Fibroblast of skin of back (primary cell): ENCODE measurements at places on chromosomes 11 and 22.

DNA sequence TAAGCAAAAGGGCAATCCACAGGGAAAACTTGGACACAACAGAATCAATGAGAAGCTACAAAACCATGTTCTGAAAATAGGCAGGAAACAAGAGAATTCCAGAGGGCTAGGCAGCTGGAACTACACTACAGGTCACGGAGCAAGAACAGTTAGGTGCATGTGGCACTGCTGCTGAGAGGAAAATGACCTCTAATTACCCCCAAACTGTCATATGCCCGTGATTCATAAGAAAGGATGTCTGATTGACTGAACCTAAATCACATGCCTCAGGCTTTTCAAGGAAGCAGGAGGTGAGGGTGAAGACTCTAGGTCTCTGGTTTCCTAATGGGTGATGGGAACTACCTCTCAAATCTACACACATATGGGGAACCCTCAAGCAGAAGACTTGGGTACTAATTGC lies 17.9 kb upstream of the RRAS2 start:
- DNase-seq = no peak

DNA sequence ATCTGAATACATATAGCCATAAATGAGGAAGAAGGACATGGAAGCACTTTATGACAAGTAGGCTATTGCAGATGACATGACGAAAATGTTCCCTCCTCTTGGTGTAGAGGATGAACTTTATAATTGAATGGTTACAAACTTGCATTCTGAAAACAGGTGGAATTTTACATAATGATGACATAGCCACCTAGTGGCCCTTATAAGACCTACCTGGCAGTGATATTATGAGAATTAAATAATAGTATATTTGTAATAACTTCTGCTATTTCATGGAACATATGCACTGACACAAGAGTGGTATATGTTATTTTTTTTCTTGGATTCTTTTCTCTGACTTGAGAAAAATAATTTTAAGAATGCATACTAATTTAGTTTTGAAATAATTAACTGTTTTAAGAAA lies 22.9 kb downstream of the TRIM22 start:
- no peak for DNase-seq

- DNase-seq = no peak
Measured at GRCh38 chr22:25666308-25666707, 75.7 kb upstream of the MYO18B start.

DNA sequence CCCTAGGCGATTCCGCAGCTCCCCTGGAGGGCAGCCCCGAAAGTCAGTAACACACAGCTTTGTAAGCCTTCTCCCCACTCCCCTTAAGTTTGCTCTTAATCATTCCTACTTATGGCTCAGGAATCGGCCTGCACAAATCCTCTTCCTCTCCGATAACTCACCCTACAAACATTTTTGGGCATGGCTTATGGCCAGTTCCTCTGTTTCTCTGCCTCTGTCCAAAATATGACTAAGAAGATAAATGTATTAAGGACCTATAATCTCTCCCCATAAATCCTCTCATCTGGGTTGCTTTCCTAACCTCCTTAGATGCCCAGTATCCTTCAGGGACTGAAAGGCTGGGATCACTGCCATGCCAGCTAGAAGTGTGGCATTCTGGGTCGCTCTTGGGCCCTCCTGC lies 41.0 kb downstream of the PAMR1 start:
- peak; percentile 92 for DNase-seq

DNA sequence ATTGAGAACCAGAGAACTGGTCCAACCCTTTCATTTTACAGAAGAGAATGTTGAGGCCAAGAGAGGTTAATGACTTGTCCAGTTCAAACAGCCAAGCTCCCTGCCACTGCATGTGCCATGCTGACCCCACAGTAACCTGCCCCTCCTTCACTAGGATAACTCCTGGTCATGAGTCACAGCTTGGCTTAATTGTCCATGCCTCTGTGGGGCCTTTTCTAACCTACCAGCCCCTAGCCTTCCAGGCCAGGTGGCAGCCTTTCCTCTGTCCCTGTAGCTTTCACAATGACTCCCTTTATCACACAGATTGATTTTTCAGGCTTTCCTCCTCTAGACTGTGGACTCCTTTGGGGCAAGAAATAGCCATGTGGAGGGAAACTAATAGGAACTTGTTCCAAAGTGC lies 97.2 kb downstream of the PIWIL4 start:
- peak; percentile 5 for DNase-seq

DNA sequence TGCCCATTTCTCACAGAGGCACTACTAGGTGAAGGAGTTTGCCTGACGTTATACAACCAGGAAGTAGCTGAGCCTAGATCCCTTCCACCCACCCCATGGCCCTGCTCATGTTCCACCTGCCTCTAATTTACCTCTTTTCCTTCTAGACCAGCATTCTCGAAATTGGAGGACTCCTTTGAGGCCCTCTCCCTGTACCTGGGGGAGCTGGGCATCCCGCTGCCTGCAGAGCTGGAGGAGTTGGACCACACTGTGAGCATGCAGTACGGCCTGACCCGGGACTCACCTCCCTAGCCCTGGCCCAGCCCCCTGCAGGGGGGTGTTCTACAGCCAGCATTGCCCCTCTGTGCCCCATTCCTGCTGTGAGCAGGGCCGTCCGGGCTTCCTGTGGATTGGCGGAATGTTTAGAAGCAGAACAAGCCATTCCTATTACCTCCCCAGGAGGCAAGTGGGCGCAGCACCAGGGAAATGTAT lies 14.1 kb downstream of the PIK3IP1 start:
- DNase-seq = no peak

DNA sequence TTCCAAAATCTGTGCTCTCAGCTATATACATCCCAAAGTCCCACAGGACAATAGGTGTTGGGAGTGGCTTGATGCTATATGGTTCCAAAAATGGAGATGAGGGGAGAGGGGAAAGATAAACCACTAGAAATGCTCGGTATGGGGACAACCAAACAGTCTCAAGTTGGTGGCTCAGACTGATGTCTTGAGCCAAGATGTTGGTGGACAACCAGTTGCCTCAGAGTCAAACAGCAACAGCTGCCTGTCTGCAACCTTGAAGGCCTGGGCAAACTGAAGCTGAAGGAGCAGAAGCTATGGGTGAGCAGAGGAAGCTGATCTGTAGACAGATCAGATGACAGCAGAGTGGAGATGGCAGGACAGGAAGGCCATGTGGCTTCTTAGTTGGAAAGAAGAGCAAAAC lies 4.0 kb downstream of the RRP8 start:
- no peak for DNase-seq

DNA sequence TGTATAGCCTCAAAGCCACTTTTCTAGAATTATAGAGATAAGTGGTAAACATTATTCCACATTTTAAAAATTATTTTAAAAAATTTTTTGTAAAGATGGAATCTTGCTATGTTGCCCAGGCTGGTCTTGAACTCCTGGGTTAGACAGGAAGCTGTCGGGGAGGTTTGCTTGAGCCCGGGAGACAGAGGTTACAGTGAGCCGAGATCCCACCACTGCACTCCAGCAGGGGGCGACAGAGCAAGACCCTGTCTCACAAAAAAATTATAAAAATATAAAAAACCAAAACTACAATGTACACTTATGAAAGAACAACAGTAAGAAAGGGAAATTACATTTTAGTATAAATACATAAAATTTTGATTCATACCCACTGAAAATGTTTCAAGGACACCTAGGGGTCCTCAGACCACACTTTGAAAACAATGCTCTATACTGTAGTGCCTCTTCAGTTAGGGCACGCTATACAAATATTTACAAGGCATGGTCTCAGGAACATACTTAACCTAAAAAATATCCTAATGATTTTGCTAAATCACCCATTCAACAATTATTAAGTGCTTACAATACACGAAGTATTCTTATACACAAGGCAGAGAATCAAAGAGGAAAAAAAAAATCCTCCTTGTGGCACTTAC lies 111.2 kb downstream of the MRTFA start:
- DNase-seq = peak; percentile 53

DNA sequence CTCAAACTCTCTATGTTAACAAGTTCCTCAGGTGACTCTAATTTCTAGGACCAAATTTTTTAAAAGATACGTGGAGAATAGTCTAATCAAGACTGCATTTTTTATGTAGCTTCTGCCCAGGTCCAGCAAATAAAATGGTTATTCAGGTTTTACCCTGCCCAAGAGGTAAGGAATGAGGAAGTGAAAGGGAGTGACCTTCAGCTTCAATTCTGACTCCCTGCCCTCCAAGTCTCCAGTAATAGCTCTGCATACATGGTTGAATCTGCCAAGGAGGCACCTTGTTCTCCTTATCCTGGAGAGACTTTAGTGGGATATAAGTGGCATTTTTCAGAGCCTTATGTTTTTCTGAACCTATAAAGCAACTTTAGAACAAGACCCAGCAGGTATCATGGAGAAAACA lies 15.5 kb downstream of the MUC15 start:
- DNase-seq = no peak

GRCh38 chr11:48018528-48019216 lies 38.3 kb downstream of the PTPRJ start:
- no peak for DNase-seq

GRCh38 chr11:92122561-92122960 lies 102.1 kb upstream of the FAT3 start:
- DNase-seq = no peak

DNA sequence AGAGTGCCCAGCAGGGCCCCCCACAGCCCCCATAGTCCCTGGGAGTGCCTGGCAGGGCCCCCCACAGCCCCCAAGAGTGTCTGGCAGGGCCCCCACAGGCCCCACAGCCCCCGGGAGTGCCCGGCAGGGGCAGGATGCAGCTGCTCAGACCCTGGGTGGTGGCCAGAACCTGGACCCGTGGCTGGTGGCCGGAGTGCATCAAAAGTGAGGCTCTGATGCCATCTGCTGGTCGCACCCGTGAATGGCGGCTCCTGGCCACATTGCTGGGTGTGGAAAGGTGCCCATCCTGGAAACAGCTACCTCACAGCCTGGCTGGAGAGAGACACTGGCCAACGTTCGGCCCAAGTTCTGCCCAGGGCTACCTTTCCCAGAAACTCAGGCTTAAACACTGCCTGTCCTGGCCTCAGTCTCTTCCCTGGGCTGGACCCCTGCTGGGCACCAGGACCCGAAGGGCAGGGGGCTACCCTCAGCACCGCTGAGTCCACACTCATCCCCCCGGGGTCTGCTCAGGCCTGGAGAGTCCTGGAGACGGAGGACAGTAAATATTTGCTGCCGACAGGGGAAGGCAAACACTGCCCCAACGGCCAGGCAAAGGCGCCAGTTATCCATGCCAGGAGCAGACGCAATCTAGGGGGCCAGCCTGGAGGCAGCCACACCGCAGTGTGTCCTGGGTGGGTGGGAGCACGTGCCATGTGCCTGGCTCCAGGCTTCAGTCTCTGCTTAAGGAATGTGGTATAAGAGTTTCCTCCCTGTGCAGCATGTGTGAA lies 4.4 kb downstream of the INS start:
- peak; percentile 38 for DNase-seq

DNA sequence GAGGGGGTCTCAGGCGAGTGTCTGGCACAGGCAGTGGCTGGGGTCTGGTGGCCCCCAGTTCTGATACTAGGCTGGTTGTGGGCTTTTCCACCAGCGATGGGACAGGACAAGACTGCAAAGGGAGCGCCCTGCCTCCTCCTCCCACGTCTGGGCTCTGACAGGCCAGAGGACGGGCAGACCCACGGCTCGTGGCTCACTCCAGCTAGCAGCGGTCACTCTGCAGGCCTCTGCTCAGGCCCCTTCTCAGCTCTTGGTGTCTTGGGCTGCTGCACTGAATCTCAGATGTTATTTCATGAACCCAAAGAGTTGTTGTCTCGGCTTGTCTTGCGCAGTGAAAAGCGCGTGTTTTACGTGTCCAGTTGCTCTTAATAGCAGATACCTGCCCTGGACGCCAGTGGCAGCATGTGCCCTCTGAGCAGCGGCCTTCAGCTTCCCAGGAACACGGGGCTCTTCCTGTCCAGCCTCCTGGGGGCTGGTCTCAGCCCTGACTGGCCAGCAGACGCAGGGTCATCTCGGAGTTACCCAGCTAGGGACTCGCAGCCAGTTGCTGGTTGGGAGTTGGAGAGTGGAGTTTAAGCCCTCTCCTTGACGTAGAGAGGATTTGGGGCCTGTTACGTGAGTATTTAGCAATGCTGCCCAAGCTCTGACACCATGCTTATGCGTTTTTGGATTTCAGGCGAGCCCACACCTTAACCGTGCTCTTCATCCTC lies 9.6 kb downstream of the PTDSS2 start:
- no peak for DNase-seq

DNA sequence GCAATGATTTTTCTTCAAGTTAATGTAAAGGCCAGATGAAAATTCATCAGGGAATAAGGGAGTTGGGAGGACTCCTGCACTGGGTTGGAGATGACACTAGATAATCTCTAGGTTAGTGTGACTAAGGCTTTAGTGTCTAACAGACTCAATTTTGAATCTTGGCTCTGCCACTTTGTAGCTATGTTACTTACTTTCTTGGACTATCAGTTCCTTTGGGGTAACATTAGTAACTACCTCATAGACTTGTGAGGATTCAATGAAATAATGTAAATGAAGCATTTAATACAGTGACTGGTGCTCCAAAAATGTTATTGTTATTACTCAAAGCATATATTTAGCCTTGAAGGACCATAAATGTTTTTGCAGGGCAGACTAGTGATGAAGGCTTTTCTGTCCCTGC lies 9.6 kb upstream of the CCDC89 start:
- peak; percentile 34 for DNase-seq

- DNase-seq = no peak
Measured at GRCh38 chr11:57815877-57816276, 54.3 kb downstream of the CTNND1 start.

- peak; percentile 37 for DNase-seq
Measured at GRCh38 chr11:102513869-102514268, 16.7 kb downstream of the MMP7 start.

GRCh38 chr11:13298765-13299164 lies 21.2 kb downstream of the BMAL1 start:
- no peak for DNase-seq

DNA sequence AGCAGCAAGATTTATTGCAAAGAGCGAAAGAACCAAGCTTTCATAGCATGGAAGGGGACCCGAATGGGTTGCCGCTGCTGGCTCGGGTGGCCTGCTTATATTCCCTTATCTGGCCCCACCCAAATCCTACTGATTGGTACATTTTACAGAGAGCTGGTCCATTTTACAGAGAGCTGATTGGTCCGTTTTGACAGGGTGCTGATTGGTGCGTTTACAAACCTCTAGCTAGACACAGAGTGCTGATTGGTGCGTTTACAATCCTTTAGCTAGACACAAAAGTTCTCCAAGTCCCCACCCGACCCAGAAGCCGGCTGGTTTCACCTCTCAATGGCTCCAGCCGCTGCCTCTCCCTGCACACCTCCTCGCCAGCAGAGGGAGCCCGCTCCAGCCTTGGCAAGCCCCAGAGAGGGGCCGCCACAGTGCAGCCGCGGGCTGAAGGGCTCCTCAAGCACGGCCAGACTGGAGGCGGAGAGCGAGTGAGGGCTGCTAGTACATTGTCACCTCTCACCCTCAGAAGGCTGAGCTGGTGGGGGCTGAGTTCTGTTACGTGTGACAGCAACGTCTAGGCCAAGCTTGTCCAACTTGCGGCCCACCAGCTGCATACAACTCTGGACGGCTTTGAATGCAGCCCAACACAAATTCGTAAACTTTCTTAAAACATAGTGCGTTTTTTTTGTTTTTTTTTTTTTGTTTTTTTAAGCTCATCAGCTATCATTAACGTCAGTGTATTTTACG lies 8.7 kb downstream of the PTH start:
- DNase-seq = peak; percentile 24
